ENCODE measurements at places on chromosomes 16 and 17.

DNA sequence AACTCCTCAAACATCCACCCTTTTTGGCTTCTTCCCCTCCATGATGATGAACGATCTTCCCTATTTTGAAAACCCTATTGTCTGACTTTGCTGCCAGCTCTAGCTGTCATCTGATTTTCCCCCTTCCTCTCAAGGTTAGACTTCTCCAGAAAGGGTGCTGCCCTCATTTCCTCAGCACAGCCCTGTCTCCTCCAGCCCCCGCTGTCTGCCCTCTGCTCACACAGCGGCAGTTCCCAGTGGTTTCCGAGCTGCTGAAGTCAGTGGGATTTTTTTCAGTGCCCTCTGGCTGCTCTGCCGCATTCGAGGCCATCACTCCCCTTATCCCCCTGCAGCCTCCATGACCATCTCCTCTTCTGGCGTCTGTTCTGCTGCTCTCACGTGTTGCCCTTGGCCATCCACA, 26.6 kb upstream of the C17orf107 start:
- no peak for DNase-seq

DNA sequence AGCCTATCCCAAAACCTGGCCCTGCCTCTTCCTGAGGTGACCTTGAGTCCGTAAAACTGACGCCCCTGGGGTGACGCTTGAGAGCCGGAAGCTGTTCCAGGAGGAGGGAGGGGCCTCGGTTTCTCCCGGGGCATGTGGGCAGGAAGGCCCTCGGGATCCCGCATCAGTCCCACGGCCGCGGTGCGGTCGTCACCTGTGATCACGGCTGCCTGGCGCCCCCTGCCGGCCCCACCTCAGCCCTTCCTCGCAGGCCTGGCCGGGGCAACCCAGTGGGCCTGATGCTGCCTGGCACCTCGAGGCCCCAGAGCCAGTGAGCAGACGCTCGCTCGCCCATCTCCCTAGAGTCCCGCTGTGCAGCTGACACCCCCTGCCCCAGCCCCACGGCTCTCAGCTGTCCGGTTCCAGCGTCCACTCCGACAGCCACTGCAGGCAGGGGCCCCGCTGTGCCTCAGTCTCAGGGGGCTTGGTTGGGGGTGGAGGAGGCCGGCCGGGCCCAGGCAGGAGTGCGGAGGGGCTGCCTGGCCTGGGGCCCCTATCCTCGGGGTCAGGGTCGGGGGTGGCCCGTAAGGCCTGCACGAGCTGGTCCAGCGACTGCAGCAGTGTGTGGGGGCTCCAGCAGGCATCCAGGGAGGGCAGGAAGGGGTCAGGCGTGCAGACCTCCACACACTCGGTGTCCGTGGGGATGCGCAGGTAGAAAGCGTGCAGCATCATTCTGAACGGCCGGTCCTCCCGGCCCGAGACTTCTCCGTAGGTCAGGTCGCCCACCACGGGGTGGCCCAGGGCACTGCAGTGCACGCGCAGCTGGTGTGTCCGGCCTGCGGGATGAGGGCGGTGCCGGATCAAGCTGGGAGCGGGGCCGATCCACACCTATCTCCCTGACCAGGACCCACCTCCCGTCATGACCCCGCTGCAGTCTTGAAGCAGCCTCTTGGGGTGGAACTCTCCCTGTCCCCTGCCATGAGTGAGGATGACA, 2.3 kb downstream of the RPUSD1 start:
- DNase-seq = peak; percentile 69

- no peak for DNase-seq
These were observed 4.0 kb downstream of the PRAC1 start for GRCh38 chr17:48718227-48718760.

GRCh38 chr17:32783602-32784001, 93.3 kb downstream of the MYO1D start:
- DNase-seq = no peak
